ENCODE measurements at places on chromosomes 1 and 21.

- DNase-seq, result no peak
These were observed 41.2 kb downstream of the SLC27A3 start for GRCh38 chr1:153816283-153816889.

DNA sequence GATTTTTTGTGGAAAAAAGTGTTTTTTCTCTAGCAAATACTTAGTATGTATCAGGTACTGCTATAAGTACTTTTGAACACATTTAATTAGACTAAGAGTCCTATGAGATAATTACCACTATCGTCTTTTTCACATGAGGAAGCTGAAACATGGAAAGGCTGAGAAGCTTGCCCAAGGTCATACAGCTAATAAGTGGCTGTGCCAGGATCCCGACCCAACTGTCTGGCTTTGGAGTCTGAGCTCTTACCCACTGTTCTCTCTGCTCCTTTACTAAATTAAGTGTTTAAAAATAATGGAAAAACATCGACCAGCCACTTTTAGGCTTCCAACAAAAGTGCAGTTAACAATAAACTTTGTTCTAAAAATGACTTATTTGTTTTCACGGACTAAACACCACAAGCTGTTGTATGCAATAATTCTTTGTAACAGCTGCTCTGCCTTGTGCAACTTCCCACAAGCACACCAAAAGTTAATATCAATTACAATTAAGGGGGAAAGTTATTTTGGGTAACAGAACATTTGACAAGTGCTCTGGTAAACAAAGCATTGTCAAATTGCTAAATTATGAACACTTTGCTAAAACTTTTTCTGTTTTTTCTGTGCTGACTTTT, 75.7 kb downstream of the CRB1 start:
- DNase-seq, result no peak

DNA sequence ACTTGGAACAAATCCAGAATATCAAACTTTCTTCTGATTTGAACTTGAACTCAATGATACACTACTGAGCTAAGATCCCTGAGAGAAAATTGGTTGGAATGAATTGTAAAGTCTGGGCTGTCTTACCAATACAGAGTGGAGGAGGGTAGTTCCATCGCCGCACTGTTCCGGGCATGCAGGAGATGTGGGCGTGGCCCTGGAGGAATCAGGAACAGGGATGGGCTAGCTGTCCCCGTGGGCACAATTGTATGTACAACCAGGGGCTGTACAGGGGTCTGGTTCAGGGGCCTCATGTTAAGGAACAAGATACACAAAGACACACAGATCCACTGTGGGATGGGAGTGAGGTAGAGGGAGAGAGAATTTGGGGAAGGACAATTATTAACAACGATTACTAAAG, 144.3 kb downstream of the ZSCAN20 start:
- DNase-seq, result no peak

GRCh38 chr1:59601041-59601441, 213.7 kb upstream of the HOOK1 start:
- DNase-seq, result no peak

DNA sequence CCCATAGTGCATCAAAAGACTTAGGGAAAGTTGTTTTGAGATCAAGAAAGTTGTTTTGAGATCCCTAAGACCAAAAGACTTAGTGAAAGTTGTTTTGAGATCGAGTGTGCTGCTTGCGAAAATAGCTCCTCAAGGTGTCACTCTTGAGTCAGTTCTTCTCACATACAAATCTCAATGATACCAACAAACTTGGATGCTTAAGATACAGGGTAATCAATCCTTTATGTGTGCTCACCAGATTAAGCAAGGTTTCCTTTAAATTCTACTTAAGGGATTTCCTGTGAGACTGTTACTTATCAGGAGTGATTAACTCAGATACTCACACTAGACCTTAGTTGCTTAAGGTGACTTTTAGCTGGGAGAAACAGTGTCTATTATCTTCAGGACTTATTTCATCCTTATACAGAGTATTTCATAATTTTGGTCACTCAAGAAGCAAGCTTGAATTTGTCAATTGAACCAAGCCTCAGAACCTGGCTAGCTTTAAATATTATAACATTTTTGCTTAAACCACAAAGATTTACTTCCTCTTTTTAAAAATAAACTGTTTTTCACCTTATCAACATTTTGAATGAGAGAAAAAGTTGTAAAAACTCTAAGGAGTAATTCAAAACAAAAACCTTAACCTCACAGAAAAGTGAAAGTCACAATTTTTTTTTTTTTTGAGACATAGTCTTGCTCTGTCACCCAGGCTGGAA, 8.0 kb upstream of the RLF start:
- DNase-seq, result no peak

Data from stimulated activated CD4-positive, alpha-beta T cell treated with anti-CD3 and anti-CD28 coated beads, Interleukin-15, amount 100 ng/mL, for 1 hour (primary cell).